ENCODE measurements at places on chromosomes 3 and 15. TPM values are rescaled to one million over a fixed set of nuclear protein-coding genes. Genes with fewer than 3 reads are reported as not detected.

- DNase-seq: no peak
Observed at GRCh38 chr3:189466004-189466403, 165.2 kb upstream of the TP63 start.

- no peak for DNase-seq
Observed at GRCh38 chr3:52503788-52504424, 8.8 kb downstream of the STAB1 start.

DNA sequence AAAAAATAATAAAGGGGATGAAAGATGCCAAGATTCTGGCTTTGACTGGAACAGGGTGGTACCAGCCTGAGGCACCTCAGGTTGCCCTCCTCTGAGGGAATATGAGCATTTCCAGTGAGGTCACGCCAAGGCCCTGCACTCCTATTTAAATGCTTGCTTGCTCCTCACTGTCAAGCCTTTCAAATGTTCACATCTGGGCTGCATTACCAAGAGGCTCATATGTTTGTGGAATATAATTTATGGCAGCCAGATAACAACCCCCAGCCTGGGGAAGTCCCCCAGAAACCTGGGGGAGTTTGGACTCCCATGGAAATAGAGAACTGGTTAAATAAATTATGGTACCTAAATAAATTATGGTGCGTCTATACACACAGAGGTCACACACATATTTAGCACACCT, 88.4 kb downstream of the FRMD4B start:
- DNase-seq: no peak

GRCh38 chr3:31250116-31250777, 282.5 kb upstream of the STT3B start:
- no peak for DNase-seq

GRCh38 chr15:72562878-72563277, 88.7 kb downstream of the ARIH1 start:
- no peak for DNase-seq

DNA sequence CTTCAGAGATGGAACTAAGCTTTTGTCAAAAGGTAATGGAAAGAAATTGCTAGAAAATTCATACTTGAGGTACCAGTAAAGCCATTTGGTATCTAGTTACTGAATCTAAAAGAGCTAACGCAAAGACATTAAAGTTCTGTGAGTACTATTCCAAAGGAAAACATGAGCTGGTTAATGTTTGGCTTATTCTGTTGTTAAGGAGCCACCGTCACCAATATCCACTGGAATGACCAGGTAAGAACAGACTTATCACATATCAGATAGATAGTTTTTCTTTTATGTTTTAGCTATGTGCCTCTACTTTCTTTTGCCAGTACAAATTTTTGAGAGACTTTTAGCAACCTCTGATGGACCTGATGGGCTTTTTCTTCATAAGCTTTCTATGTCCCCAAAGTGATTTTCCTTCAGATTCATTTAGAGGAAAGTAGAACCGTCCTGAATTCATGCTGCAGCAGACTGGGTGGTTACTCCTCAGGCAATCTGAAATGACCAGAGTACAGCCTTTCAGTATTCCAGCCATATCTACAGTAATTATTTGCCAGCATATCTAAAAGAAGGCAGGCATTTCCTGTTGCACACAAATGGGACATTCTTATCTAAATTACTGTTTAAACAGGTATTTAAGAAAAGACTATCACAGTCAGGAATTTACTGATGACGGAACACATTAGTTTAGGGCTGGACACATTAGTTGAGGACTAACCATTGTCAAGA, 274.1 kb downstream of the MECOM start:
- no peak for DNase-seq

DNA sequence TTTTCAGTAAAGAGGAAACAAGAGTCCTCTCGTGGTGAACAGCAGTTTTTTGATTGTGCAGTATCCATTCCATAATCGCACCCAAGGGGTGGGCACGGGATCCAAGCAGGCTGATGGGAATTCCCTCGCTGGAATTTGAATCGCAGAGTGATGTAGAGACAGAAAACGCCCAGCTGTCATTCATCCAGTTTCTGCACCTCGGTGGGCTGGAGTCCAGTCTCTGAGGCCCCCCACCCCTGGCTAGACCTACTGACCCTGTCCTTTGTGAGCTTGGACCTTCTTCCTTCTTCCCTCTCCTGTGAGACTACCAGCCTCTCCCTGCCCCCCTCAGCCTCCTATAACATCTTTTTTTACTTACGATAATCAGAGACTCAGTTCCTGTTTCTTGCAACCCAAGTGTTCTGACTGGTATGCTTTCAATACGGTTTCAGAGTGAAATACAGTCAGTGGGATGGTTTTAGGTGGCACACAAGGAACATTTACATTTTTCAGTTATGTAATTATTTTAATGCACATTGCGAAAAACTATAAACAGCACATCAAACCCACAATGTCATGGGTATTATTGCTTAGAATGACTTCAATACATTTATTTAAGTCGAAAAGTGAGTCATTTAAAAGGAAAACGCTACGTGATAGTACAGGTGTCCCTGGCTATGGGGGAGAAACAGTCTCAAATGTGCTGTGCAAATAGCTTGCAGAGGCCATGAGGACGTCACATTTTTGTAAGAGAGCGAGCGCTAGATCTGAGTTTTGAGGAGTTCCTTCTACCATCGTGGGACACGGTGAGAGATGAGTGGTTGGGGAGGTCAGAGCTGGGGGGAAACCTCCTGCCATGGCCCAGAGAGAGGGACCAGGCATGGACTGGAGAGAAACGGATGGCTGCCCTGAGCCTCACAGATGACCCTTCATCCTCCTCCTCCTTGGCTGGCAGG, 37.5 kb upstream of the CHST2 start:
- no peak for DNase-seq

DNA sequence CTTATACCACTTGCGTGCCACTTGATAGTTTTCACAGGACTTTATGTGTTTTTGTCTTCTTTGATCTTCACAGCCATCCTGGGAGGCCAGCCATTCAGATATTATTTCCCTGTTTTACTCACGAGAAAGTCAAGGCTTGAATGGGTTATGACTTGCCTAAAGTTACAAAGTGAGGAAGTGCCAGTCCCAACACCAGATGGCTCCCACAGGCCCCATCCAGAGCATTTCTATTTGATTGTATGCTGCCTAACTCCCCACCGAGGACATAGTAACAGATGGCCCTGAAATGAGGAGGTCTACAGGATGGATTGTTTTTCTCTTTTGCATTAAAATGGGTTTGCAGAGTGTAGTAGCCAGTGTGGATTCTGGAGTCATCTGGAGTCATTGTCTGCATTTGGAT, 74.5 kb downstream of the SPTSSB start:
- no peak for DNase-seq

DNA sequence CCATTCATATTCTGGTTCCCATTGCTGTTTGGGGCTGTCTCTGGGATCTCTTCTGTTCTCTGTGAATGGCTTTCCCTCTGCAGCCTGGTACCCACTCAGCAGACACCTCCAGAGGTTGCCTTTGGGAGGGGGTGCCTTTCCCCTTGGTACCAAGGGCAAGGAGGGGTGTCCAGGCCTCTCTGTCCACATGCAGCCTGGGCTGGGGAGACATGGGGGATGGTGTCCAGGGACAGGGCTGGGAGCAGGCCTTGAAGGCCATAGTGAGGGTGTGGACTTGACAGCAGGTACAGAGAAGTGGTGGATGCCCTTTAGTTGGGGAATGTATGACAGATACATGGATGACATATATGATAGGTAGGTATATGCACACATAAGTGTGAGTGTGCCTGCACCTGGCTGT, 83.7 kb downstream of the PLXNA1 start:
- no peak for DNase-seq

DNA sequence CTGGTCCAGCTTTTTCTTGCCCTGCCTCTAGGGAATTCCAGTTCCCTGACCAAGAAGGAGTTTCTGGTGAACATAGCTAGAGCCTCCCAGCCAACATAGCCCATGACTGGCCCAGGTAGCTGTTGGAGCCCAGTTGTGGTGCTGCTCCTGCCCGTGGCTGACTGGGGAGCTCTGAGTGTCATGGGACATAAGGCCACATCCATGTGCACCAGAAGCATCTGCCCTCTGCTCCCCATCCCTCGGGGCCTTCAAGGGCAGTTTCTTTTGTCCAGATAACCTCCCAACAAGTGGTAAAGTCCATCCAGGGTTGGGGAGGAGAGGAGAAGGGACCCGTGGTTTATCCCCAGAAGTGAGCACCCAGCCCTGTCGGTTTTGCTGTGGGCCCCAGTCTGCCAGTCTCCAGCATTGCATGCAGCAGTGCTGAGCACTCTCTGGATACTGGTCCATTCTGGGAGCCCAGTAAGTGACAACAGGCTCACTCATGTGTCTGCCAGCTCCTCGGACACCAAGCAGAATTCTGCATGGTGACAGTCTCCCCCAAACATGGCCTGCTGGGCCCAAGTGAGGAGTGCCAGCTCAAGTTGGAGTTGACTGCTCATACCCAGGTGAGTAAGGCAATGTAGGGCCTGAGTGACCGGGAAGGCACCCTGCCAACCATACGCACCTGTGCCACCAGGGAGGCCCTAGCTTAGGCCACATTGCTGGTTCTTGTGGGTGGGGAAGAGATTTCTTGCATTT, 28.8 kb downstream of the ACAA1 start:
- no peak for DNase-seq

GRCh38 chr15:58403581-58403980, 28.2 kb upstream of the LIPC start:
- DNase-seq: no peak

GRCh38 chr15:74423431-74424257, 10.1 kb downstream of the SEMA7A start:
- no peak for DNase-seq

DNA sequence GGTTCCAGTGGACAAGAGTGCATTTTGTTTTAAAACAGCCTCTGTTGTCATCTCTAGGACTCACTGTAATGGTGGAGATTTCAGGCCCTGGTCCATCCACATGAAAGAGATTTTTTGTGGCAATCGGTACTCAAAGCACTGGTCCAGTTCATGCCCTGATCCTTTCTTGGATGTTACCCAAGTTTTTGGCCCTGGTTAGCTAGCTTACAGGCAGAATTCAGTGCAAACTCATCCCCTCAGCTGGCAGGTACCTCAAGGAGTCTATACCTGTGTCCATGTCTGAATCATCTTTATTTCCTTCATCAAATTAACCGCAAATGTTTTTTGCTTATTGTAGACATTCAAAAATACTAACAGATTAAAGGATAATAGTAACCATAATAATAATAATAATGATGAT, 13.7 kb upstream of the MEF2A start:
- DNase-seq: no peak

GRCh38 chr3:34229876-34230275, 431.4 kb downstream of the PDCD6IP start:
- no peak for DNase-seq

GRCh38 chr15:66285533-66286280, 7.7 kb upstream of the DIS3L start:
- no peak for DNase-seq

GRCh38 chr3:185549651-185550111, 2.7 kb downstream of the LIPH start:
- no peak for DNase-seq

DNA sequence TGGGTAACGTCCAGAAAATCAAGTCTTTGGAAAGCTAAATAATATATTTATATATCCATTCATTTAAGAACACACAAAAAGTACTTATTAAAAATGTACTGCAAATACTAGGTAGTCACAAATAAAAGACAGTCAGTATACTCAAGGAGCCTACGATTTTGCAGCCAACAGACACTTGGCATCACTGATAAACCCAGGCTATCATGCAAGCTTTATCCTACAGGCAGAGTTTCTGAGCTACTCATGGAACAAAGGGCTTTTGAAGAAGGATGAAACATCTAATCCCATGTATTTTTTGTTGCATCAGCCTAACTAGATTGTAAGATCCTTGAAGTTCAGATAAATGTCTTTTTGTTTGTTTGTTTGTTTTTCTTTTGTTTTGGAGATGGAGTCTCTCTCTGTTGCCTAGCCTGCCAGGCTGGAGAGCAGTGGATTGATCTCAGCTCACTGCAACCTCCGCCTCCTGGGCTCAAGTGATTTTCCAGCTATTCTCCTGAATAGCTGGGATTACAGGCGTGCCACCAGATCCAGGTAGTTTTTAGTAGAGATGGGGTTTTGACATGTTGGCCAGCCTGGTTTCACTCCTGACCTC, 319.4 kb upstream of the MDFIC2 start:
- DNase-seq: no peak

- no peak for DNase-seq
Observed at GRCh38 chr15:58966698-58967097, 20.8 kb upstream of the RNF111 start.

DNA sequence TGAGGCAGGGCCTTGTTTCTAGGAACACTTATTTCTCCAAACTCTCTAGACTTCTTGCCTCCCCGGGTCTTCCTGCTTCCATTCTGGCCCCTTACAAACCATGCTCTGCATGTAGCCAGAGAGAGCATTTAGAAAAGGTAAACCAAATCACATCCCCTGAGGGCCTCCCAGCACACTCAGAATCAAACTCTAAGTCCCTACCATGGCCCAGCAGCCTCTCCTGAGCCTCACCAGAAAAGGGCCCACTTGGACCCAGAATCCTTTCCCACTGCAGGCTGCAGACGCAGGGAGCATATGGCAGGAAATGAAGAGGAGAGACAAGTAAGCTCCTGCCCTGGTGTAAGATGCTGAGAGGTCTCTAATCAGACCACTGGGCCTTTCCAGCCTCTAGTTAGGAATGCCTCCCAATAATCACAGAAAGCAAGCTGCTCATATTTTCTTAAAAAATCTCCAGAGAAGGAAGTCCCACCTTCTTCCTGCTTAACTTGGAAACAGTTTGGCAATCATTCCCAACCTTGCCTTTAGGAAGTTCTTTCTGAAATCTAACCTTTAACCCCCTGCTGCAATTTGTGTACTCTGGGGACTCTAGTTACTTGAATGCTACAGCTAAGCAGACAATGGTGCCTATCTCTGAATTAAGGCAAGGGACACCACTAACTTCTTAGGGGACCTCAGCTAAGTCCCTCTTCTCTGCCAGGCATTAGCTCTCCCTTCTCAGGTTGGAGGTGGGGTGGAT, 4.2 kb downstream of the AMOTL2 start:
- DNase-seq: no peak

GRCh38 chr3:100779480-100779879, 70.2 kb downstream of the TFG start:
- DNase-seq: no peak

The MGLL gene
- polyA plus RNA-seq: 51.5 TPM

The CCR9 gene
- polyA plus RNA-seq: not detected

The CPOX gene
- 19.6 TPM for polyA plus RNA-seq

The LRTM1 gene
- not detected for polyA plus RNA-seq

All from AG04450 (cell line).